ENCODE measurements at places on chromosomes 5 and 9.
A peak's percentile ranks its signal among the peaks of the same experiment; 100 is the strongest.

DNA sequence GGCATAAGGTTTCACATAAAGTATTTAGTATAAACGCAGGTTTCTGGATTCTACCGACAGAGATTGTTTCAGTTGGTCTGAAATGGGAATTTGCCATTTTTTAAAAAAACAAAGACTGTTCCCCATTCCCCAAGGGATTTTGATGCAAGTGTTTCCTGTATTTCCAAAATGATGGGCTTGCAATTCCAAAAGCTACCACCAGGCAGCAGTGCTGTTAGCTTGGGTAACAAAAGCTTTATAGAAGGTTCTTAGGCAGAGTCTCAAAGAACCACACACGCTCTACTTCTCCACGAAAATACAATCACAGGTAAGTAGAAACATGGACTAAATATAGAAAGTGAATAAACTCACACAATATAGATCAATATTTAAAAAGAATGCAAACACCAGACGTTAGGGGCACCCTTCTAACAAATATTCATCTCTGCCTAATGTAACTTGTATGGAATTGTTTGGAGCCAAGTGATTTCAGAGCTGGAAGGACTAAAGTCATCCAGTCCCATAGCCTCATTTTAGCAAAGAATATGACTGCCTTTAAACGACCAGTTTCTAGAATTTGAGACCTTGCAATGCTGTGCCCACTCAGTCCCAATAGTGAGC is 154.3 kb downstream of the SPOCK1 start:
- no peak for DNase-seq

DNA sequence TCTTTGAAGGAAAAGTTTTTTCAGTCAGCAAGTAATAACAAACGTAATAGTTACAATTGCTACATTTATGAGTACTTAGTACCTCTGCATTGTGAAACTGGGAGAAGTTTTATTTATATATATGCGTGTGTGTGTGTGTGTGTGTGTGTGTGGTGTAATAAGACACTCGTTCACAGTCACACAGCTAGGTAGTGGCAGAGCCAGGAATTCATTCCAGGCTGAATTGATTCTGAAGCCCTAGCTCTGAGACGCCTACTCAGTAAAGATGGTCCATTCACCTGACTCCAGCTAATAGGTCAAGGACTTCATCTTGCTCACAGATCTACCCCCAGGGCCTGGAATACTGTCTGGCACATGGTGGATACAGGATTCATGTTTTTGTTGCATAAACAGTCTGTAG is 13.6 kb upstream of the CAST start:
- no peak for DNase-seq

DNA sequence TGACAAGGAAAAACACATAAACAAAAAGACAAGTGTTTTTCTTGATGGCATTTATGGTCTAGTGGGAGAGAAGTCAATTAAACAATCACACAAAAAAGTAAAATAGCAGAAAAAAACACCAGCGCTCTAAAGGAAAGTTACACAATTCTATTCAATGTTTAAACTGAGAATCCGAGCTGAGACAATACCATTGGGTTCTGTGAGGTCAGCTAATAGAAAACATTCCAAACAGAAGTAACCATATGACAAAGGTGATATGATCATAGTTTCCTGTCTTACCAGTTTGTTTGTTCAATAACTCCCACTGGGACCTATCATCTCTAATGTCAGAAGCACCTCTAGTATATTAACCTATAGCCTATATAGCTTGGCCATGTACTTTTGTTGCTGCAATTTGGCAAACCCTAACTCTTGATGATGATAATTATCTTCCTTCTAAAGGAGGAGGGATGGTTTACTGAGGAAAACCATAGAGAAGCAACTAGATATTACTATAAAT is 1030.0 kb downstream of the CDH12 start:
- no peak for DNase-seq

GRCh38 chr5:1054799-1055775 is 46.5 kb downstream of the NKD2 start:
- no peak for DNase-seq

GRCh38 chr5:86748538-86749105 is 130.9 kb downstream of the COX7C start:
- no peak for DNase-seq

DNA sequence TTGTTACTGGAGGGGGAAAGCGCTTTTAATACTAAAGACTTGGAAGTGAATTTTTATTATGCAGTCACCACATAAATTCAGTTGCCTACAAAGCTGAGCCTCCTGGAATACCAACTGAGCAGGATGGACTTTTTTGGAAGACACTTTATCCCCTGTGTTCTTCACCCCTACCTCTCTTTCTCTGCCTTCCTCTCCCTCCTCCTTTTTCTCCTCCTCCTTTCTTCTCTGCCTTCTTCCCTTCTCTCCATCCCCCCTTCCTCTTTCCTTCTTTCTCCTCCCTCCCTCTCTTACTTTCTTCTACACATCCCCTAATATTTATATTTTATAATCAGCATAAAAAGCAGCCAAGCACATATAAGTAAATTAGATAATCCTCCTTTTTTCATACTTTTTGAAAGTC is 39.6 kb downstream of the MAP3K1 start:
- no peak for DNase-seq

DNA sequence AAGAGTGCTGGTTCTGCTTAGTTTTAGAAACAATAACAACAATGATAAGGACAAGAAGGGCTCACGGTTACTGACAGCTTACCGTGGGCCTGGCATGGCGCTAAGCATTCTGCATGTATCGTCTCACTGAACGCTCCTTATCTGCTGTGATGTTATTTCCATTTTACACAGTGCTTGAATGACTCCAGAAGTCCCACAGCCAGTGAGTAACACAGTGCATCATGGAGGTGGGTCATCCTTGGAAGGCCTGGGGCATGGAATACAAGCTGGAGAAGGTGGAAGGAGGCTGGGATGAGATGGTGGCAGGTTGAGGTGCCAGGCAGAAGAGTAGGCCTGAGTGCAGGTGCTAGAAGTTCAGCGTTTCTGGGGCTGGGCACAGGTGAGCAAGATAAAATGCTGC is 36.5 kb upstream of the FAT2 start:
- no peak for DNase-seq

- DNase-seq = no peak
Observed at GRCh38 chr9:99360026-99360425, 137.9 kb downstream of the SEC61B start.

GRCh38 chr9:109411069-109411761 is 86.9 kb downstream of the PTPN3 start:
- no peak for DNase-seq

DNA sequence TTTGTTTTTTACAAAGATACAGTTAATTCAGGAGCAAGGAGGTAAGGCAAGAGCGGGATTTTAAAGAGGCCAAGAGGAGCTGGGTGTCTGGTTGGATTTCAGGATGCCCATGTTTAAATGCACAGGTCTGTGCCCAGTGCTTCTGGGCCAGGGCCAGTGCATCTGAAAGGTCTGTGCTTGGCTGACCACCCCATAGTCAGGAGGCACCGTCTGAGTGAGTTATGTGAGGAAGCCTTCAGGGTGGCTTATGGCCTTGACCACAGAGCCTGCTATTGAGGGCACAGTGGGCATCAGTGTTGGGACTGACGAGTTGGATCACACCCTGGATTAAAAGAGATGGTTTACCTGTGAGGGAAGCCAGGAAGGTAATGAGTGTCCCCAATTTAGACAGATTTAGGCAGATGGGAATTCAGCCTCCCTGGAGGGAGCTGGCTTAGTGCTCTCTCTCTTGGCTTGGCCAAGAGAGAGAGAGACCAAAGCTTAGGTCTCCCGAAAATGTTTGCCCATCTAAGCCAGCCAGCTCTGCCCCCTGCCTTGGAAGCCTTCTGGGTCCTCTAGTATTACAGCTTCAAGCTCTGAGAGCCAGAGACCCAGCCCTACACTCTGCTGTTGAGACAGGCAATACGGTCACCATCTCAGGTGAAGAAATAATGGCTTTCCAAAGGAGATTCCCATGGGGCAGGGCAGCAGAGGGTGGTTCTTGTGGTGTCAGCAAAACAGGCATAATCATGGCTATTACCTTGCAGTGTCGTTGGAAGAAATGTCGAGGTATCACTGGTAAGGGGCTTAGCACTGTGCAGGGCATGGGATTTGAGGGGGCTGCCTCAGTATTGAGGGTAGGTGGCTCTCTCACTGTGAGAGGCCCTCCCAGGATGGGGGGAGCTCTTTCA is 68.6 kb downstream of the RGS3 start:
- DNase-seq = no peak

- DNase-seq = no peak
Observed at GRCh38 chr5:8048920-8049319, 180.0 kb downstream of the MTRR start.

GRCh38 chr9:76926846-76927245 is 20.9 kb upstream of the PRUNE2 start:
- DNase-seq = no peak

DNA sequence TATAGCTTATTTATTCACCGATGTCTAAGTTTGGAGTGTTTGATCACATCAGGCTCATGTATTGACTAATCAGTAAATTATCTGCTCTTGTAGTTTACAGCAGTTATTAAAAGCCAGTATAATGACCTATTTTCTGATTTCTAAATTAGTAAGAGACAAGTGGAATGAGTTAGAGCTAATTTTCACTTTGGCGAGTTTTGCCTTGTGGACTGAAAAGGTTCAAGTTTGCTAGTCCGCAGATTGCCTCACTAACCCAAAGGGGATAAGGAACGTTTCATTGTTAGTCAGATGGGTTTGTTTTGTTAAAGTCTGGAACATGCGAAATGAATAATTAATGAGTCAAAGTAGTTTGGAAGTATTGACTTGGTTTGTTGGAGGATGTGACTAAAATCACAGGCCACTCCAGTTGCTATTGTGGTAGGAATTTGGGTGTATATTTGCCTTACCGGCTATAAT is 40.1 kb downstream of the SMARCA2 start:
- no peak for DNase-seq

GRCh38 chr5:156531199-156531598 is 204.2 kb downstream of the SGCD start:
- no peak for DNase-seq

GRCh38 chr9:91710158-91710557 is 239.9 kb downstream of the ROR2 start:
- DNase-seq = no peak

DNA sequence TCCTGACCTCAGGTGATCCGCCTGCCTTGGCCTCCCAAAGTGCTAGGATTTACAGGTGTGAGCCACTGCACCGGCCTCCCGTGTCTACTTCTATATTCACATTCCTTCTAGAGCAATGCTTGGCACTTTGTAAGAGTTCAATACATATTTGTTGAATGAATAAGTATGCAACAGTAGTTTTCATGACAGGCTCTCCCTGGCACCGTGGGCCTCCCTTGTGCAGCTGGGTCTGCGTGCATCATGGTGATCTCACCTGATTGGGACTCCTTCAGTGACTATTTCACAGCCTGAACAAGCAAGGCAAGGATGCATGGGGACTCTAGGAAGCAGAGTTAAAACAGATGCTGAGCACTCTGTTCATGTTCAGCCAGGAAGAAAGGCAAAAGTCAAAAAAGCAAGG is 6.8 kb upstream of the ZBTB34 start:
- no peak for DNase-seq

DNA sequence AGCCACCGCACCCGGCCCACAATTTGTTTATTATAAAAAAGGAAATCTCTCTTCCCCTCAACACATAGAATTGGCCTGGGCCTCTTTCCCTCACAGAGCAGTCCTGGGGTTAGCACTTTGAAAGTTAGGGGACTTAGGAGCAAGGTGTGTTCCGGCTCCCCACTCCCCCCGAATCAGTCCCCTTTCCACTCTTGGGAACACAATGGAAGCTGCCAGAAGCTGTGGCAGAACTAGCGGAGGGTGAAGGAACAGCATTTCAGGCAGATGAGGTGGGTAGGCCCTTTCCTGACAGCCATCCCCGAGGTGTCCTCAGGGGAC is 16.4 kb upstream of the C5orf47 start:
- no peak for DNase-seq

DNA sequence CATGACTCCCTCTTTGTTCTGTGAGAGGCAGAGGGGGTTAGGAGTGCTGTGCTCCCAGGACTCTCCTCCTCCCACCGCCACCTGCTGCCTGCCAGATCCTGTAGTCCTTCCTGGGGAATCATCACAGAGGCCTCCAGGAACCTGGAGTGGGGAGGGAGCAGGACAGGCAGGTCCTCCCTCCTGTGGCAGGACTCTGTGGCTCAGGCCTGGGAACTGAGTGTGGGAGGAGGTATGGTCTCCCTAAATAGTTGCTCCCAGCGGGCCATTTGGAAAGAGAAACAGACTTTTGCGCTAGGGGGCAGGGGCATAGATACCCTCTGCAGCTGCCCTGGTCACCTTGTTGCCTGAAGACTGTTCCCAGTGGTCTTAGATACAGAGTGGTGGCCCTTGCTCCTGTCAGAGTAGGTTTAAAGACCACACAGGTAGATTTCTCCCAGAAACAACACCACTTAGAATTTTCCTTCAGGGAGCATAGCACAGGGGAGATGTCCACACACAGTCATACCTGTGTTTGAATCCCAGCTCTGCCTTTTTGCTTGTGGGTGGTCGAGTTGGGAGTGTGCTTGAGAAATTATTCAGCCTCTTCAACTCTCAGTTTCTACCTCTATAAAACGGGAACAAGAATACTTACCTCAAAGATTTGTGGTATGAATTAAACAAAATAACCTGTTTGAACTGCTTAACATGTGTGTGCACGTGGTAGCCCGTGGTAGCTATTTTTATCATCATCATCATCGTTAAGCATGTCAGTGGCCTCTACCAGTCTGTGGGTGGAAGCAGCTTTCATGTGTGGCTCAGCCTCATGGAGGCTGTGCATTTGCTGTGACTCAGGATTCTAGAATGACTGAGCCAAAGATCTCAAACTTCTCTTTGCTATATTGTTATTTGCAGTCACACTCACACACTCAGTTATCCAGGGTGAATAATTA is 55.8 kb downstream of the SLC22A5 start:
- peak; percentile 81 for DNase-seq

- DNase-seq = no peak
Observed at GRCh38 chr9:12464400-12464799, 228.8 kb upstream of the TYRP1 start.

GRCh38 chr9:125269014-125269397 is 7.4 kb downstream of the GAPVD1 start:
- DNase-seq = no peak

DNA sequence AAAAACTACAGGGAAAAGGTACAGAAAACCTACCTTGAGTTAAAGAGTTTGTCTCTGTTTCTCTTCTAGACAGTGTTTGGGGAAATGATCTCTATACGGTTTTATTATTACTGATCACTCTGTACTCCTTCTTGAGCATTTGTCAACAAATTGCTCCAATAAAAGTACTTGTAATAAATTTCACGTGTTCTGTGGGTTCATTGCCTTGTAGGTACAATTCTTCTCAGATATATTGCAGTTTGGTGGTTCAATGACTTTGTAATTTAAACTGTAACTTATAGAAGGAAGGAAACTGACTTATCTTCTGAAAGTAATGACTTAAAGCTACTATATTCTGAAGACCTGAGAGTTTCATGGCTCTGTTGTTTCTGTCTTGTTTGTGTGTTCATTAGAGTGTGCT is 319.9 kb upstream of the PCSK5 start:
- no peak for DNase-seq

GRCh38 chr9:97480174-97480573 is 21.3 kb upstream of the TMOD1 start:
- no peak for DNase-seq

DNA sequence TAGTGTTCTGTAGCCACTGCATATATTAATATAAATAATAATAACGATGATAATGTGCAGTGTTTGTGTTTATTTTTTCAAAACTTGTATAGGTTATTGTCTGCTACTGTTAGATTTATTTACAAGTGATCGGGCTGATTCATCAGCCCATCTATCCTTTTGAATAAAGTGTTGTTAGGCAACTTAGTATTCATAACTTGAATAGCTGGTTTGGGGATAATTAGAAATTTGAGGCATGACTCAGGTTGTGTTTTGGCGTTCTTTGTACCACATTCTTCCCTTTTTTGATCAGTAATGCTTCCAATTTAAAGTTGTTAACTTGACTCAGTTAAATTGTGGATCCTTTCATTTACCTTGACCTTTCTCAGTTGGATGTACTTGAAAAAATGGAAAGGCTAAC is 69.7 kb downstream of the FOCAD start:
- DNase-seq = no peak
